ENCODE measurements at places on chromosomes 1 and 21.

DNA sequence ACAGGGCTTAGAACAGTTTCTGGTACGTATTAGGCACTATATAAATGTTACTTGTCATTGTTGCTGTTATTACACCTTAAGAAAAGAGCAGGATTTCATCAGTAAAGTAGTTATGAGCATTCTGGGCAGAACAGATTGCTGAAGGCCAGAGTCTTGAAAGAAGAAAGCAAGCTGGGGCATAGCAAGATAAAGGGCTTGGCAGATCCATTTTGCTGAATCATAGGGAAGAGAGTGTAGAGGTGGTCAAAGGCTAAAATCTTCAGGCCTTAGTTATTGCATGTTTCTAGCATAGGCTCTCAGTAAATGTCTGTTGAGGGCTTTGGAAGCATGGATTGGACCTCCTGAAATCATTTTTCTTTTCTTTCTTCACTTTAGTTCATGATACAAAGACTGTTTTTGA lies 67.5 kb downstream of the PLA2G4A start:
- DNase-seq = no peak

GRCh38 chr1:168005529-168005928 lies 68.7 kb upstream of the MPC2 start:
- no peak for DNase-seq

DNA sequence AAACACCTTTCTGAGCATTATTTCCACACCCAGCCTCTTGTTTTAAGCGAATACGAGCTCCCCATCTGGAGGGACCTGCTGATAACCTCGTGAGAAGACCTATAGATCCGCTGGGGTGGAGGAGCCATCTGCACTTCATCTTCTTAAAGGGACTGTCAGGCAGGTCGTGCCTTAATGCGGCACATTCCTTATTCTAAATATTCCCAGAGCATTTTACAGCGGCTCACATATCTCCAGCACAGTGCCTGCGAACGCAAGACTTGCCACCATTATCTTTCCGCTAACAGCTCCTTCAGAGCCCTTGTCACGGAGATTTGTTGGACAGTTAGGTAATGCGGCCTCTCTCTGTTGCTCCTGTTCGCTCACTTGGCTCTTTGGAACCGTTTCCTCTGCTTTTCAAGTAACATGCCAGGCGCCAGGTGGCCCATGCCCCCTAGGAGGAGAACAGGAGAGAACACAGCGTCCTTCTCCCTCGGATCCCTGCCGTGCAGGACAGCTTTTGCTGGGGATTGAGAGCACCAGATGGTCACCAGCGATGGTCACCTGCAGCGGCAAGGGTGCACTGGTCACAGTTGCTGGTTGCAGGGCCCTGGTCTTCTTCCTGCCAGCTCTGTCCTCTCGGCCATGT lies 162.4 kb downstream of the PGBD5 start:
- DNase-seq = no peak

GRCh38 chr21:14064296-14064645 lies 146.5 kb downstream of the LIPI start:
- DNase-seq = no peak

DNA sequence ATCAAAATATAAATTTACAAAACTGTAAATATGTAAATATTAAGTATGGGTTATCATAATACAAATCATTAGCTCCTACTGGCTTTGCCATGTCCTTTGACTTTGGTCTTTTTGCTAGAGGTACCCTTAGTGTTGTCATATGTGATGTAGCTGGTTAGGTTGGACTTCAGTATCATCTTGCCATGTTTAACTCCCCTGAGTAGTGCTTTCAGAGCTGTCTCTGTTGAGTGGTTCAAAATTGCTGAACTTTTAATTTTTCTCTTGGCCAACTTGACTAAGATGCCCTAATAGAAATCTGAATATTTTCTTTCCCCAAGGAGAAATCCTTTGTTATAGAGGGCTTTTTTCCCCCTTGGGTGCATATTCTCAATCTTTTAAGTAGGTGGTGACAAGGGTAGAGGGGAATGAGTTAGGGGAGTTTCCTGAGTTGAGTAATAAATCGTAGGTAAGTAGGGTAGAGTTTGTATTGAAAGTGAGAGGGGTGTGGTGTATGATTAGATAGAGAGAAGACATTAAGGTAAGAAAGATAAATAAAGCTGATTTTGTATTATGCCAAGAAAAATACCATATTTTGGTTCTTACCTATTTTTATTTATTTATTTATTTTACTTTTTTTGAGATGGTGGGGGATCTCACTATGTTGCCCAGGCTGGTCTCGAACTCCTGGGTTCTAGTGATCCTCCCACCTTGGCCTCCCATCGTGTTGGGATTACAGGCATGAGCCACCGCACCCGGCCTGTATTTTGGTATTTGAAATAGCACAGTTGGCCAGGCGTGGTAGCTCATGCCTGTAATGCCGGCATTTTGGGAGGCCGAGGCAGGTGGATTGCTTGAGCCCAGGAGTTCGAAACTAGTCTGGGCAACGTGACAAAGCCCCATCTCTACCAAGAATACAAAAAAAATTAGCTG lies 21.8 kb downstream of the RPRD2 start:
- no peak for DNase-seq

DNA sequence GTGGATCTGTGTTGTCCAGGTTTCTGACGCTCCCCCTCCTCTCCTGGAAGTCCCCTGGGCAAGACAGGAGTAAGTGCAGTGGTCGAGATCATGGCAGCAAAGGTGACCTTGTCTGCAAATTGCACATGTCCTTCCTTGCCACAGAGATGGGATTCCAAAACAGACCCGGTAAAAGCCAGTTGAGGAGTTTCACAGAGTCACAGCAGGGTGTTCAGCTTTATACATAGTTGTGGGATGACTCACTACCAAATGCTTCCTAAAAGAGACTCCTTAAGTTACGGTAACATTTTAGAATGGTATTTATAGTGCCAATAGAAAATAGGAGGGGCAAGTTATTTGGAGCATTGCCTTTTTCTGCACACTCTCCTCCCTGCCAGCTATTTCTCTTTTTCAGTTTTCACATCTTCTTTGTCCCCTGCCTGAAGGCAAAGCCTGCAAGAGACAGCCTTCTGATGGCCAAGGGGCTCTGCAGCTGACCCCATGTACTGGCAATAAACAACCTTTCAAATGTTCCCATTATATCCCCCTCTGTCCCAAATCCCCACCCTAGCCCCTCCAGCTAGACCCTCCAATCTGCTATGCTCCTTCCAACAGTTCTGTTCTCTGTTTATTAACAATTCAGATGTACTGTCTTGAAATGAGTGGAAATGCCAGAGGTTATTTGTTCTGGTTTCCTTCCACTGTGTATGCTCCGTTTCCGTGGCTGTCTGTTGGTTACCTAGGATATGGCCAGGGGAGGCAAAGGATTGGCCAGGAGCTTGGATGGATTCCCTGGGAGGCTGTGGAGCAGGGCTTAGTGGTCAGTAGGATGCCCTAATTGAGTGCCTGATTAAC lies 115.0 kb downstream of the TGFB2 start:
- peak; percentile 82 for DNase-seq

DNA sequence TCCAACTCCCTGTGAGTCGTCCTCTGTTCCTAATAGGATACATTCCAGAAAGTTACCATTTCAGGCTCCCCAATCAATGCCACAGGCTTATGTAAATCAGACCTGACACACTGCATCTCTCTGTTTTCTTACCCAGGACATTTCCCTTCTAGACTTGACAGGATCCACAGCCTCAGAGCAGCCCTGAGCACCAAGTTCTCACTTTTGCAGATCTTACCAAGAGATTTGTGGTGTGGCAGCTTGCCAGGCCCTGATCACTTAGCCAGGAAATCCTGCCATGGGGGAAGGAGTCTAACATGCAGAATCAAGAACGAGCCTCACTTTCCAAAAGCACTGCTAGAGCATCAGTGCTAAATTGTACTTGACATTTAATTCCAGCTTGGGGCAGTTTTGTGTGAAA lies 202.9 kb downstream of the TBX15 start:
- DNase-seq = peak; percentile 33

Data from fibroblast of skin of left biceps (primary cell).